ENCODE measurements at places on chromosomes 5 and 9.

DNA sequence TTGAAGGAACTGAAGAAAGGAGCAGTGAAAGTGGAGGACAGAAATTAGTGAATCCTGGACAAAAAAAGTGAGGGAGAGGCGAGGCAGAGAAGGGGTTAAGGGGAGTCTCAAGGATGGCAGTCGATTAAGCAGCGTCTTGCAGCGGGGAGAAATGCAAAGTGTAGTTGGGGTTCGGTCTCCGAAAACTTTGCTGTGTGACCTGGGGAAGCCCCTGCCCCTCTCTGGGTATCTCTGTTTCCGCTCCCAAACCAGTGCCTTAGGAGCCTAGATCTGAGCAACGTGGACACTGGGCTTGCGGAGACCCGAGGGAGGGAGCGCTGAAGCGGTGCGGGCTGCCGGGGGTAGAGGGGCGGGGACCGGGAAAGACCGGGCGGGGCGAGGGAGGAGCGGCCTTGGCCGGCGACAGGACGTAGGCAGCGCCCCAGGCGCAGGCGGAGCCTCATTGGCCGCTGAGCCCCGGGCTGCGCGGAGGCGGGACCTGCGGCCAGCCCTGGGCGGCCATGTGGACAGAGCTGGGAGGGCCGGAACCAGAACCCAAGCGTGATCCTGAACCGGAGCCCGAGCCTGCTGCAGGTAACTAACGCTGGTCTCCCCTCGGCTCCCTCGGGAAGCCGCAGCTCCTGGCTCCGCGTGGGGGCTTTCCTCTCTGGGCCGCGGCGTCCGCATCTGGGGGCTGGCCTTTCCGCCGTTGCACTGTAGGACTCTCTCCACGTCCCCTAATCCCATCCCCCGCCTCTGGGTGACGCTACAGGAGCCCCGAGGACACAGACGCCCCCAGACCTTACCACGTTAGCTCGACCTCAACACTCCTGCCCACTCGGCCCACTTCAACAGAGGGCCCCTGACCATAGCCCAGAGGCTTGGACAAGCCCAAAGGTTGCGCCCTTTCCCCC is at the start of gene ALDH1B1:
ALDH1B1 (plus strand) TSS at position 468 of the 893 bp plus-strand sequence. CDS start 3,047 bp downstream, outside the sequence.
- peak; percentile 74 for DNase-seq
- peak within 1 kb of the TSS; percentile 88 for H3K27ac ChIP-seq
- peaks cover 12% of the 10 kb centered on the region for H3K4me1 ChIP-seq
- peak within 1 kb of the TSS; percentile 95 for H3K4me3 ChIP-seq

- H3K27me3 ChIP-seq, result peaks cover 21% of the 10 kb centered on the region
- DNase-seq, result no peak
- H3K36me3 ChIP-seq, result peaks cover 7% of the 10 kb centered on the region
Observed at GRCh38 chr5:171569065-171569712, 149.7 kb downstream of the FGF18 start.

- no peak overlapping the region for H3K27ac ChIP-seq
- H3K4me3 ChIP-seq, result no peak overlapping the region
- H3K36me3 ChIP-seq, result no peaks in the 10 kb centered on the region
Observed at GRCh38 chr9:87405677-87406542, 91.8 kb upstream of the DAPK1 start.

DNA sequence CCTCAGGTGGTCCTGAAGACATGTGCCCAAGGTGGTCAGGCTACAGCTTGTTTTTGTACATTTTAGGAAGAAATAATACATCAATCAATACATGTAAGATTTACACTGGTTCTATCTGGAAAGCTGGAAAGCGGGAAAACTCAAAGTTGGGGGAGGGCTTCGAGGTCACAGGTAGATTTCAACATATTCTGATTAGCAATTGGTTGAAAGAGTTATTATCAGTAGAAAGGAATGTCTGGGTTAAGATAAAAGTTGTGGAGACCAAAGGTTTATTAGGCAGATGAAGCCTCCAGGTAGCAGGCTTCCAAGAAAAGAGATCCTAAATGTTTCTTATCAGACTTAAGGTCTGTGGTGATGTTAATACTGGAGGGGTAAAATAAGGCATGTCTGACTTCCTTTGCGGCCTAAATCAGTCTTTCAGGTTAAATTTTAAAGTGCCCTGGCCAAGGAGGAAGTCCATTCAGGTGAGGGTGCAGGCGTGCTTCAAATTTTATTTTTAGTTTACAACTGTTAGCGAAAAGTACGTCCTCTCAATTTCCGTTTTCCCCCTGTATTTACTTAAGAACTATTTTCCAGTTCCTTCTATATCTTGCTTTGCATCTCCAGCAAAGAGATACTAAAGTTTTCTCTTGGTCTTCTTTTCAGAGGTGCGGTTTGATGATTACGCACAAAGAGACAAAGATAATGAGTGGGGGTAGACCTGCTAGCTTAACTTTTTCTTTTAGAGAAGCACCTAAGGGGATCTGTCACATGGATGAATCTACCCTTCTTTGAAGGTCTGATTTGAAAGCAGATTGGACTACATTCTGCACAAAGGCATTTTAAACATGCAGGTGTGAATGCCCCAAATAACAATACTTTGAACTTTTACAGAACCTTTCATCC is 578.6 kb downstream of the RAB3C start:
- H3K27me3 ChIP-seq, result no peaks in the 10 kb centered on the region
- no peak overlapping the region for H3K4me3 ChIP-seq
- peaks cover 19% of the 10 kb centered on the region for H3K4me1 ChIP-seq
- no peak for DNase-seq

GRCh38 chr5:16871746-16872339 is 64.2 kb downstream of the MYO10 start:
- no peaks in the 10 kb centered on the region for H3K4me1 ChIP-seq
- DNase-seq, result no peak
- H3K27me3 ChIP-seq, result no peaks in the 10 kb centered on the region
- H3K27ac ChIP-seq, result no peak overlapping the region
- no peaks in the 10 kb centered on the region for H3K36me3 ChIP-seq
- H3K4me3 ChIP-seq, result no peak overlapping the region

DNA sequence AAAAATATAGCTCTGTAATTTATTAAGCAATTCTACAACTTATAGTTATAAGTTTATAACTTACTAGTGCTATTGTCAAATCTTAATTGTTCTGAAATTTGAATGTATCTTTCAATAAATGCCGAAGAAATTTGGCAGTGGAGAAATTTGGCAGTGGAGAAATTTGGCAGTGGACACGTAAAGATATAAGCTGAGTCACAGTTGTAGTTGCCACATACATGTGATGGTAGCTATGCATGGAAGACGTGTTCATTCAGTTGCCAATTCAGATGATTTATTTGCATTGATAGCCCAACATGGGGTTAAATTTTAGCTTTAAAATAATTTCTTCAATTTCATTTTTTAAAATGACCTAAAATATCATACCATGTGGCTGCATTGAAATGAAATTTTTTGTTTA is 127.8 kb upstream of the NR4A3 start:
- peaks cover 1% of the 10 kb centered on the region for H3K27me3 ChIP-seq
- no peak for DNase-seq
- no peaks in the 10 kb centered on the region for H3K36me3 ChIP-seq
- no peaks in the 10 kb centered on the region for H3K4me1 ChIP-seq
- H3K4me3 ChIP-seq, result no peak overlapping the region
- H3K27ac ChIP-seq, result no peak overlapping the region

- no peak overlapping the region for H3K27ac ChIP-seq
- DNase-seq, result no peak
- no peaks in the 10 kb centered on the region for H3K36me3 ChIP-seq
- H3K4me1 ChIP-seq, result no peaks in the 10 kb centered on the region
- H3K27me3 ChIP-seq, result no peaks in the 10 kb centered on the region
- no peak overlapping the region for H3K4me3 ChIP-seq
Observed at GRCh38 chr5:155416765-155417164, 403.2 kb downstream of the KIF4B start.

GRCh38 chr5:79423296-79423695 is 90.6 kb downstream of the HOMER1 start:
- no peak for DNase-seq
- no peaks in the 10 kb centered on the region for H3K27me3 ChIP-seq
- no peak overlapping the region for H3K4me3 ChIP-seq
- H3K36me3 ChIP-seq, result peaks cover 6% of the 10 kb centered on the region

GRCh38 chr5:142411656-142412425 is 87.0 kb upstream of the SPRY4 start:
- H3K27ac ChIP-seq, result no peak overlapping the region
- no peaks in the 10 kb centered on the region for H3K36me3 ChIP-seq
- no peaks in the 10 kb centered on the region for H3K4me1 ChIP-seq
- no peak overlapping the region for H3K4me3 ChIP-seq
- H3K27me3 ChIP-seq, result peaks cover 2% of the 10 kb centered on the region

- no peak overlapping the region for H3K4me3 ChIP-seq
- no peaks in the 10 kb centered on the region for H3K36me3 ChIP-seq
Observed at GRCh38 chr9:136292591-136293448, 11.1 kb downstream of the CCDC187 start.

GRCh38 chr9:17837965-17838364 is 259.1 kb downstream of the SH3GL2 start:
- H3K4me1 ChIP-seq, result no peaks in the 10 kb centered on the region
- no peaks in the 10 kb centered on the region for H3K27me3 ChIP-seq
- H3K36me3 ChIP-seq, result no peaks in the 10 kb centered on the region
- no peak overlapping the region for H3K4me3 ChIP-seq

DNA sequence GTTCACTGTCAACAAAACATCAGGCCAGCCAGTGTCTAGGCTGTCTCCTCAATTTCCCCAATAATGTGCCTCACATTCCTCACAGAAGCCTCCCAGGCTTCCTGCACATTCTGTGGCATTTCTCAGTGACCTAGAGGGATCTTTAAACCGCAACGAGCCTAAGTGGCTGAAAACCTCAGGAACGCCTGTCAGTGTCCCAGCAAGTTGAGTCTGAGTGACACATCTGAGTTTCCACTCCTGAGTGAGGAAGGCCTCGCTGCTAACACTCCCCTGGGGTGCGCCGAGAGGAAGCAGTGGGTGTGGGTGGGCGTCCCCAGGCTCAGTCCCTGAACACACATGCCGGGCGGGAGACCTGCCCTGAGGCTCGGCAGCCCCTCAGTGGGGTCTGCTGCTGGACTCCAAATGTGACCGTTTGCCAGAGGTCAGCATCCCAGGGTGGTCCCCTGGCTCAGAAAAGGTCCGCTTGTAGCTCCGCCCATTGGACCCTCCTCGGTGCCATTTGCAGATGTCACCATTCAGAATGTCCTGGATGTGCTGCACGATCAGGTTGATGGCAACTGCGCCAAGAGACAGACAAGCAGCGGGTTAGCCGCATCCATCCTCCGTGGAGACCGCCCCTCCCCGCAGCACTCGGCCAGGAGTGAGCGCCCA is 6.3 kb downstream of the UCK1 start:
- DNase-seq, result no peak
- peak overlapping the region; percentile 57 for H3K27ac ChIP-seq
- no peak overlapping the region for H3K4me3 ChIP-seq
- H3K27me3 ChIP-seq, result no peaks in the 10 kb centered on the region

Data from activated CD8-positive, alpha-beta T cell treated with anti-CD3 and anti-CD28 coated beads for 36 hours (primary cell).